A549 treated with CpdA at 1 μM for 4 hours (cell line): ENCODE measurements at places on chromosomes 7 and 10. TPM values are rescaled to one million over a fixed set of nuclear protein-coding genes. Genes with fewer than 3 reads are reported as not detected.

C7orf25 gene
- 1.4 to 3.5 TPM (median 2.1 TPM) in 5 replicates for total RNA-seq

ACBD7 gene
- total RNA-seq = 0.48 to 1.3 TPM (median 0.95 TPM) in 5 replicates

HYAL4 gene
- 0.08 to 0.13 TPM (median 0.09 TPM) in 3 of 5 replicates, not detected in the others for total RNA-seq

ZNF800 gene
- 8.9 to 13.1 TPM (median 10.0 TPM) in 5 replicates for total RNA-seq

CHAT gene
- not detected in 5 replicates for total RNA-seq

STEAP4 gene
- total RNA-seq = not detected in 5 replicates

POU6F2 gene
- not detected in 5 replicates for total RNA-seq

C10orf67 gene
- 0.05 to 0.22 TPM (median 0.10 TPM) in 3 of 5 replicates, not detected in the others for total RNA-seq

TCAF1 gene
- 14.3 to 22.7 TPM (median 20.0 TPM) in 5 replicates for total RNA-seq

SLC26A4 gene
- 0.08 to 0.12 TPM (median 0.09 TPM) in 4 of 5 replicates, not detected in the other for total RNA-seq

CCDC6 gene
- total RNA-seq = 22.1 to 24.1 TPM (median 22.2 TPM) in 5 replicates

CDH23 gene
- 2.0 to 2.9 TPM (median 2.2 TPM) in 5 replicates for total RNA-seq

CHRM2 gene
- total RNA-seq = not detected in 5 replicates

BMPER gene
- total RNA-seq = 7.2 to 12.3 TPM (median 8.3 TPM) in 5 replicates

PRLHR gene
- total RNA-seq = not detected in 5 replicates
